ENCODE measurements at places on chromosomes 3 and 15.

DNA sequence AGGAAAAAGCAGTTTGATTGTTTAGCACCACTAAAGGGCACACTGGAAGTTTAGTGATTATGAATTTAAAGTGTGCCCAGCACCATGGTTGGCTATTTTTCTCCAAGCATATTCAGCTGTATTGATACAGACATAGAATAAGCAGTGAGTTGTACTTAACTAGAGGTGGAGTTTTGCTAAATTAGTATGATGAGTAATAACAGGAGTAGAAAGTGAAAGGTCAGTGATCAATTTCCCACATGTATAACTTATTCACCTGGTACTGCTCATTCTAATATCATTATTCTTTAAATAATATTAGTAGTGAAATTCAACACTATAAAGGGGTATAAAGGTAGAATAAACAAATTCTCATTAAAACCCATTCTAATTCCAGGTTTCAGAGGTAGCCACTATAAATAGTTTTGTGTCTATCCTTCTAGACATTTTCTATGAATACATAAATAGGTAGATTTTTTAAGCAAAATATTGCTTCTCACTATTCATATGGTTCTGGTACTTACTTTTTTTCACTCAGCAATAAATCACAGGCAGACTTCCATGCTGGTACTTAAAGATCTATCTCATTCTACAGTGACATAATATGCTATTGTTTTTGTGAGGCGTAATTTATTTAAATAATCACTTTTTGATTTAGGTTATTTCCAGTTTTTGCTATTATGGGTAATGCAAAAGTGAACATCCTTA lies 732.9 kb downstream of the VGLL3 start:
- no peak for DNase-seq

- DNase-seq = peak; percentile 75
Observed at GRCh38 chr15:44194323-44195150, 534 bp downstream of the FRMD5 start.

- no peak for DNase-seq
Observed at GRCh38 chr3:4139462-4140140, 163.6 kb upstream of the SETMAR start.

GRCh38 chr15:32824777-32825176 lies 107.0 kb downstream of the GREM1 start:
- DNase-seq = peak; percentile 91

DNA sequence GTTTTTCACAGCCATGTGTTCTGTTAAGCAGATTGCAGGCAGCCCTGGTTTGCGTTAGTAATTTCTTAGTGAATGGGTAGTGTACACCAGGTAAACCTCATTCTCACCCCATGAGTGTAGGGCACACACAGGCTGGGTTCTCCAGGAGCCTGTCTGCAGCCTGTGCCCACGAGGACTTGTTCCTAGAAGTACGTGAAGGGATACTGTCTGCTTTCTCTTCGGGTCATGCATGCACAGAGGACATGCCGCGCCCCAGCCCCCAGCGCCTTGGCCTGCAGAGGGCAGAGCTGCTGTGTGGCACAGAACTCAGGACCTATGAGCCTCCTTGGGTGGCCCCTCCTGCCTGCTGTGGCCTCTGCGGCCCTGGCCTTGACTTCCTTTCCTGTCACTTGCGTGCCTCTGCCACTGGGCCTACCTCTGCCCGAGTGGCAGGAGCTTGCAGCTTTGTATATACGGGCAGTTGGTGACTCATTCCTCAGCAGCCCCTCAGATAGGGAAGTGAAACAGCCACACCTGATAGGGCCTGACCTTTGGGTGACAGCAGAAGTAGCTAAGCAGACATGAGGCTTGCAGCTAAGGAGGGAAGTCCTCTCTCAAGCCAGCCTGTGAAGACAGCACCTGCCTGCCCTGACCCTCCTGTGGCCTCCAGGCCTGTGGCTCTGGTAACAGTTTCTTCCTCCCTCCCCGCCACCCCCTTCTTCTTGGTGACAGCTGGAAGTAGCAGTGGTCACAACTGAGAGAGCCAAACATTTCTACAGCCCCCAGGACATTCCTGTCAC lies 19.5 kb downstream of the PPCDC start:
- DNase-seq = peak; percentile 32

DNA sequence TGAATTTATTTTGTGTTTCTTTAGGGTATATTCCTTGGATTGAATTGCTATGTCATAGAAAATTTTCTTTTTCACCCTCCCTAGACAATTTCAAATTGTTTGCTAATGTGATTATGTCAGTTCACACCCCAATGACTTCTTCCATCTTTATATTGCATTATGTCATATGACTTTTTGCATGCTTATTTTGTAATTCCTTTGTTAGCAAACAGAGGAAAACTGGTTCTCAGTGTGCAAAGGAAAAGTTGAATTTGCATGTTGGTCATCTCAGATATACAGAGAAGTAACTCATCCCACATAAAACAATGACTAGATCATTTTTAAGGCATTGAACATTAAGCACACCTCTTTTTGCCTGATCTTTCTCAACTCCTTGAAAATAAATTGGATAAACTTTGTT lies 3.3 kb upstream of the RNF13 start:
- DNase-seq = peak; percentile 76

DNA sequence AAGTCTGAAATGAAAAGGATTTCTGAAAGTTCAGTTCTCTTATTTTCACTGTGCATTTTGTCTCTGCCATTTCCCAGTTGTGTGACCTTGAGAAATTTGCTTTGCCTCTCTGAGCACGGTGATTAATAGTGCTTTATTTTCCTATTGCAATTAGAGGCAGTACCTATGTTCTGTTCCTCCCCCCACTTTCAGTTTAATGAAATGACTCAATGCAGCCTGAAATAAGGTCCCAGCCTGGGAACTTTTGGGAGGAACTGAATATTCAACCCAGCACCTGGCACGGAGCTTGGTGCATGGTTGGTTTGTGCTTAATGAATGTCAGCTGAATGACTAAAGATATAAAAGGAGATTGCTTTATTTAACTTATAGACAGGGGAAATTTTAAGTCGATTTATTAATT lies 352.6 kb downstream of the PDCD6IP start:
- DNase-seq = no peak

GRCh38 chr3:121661376-121661775 lies 673 bp upstream of the HCLS1 start:
- peak; percentile 85 for DNase-seq

- DNase-seq = no peak
Observed at GRCh38 chr3:72627271-72627670, 221.0 kb downstream of the SHQ1 start.

DNA sequence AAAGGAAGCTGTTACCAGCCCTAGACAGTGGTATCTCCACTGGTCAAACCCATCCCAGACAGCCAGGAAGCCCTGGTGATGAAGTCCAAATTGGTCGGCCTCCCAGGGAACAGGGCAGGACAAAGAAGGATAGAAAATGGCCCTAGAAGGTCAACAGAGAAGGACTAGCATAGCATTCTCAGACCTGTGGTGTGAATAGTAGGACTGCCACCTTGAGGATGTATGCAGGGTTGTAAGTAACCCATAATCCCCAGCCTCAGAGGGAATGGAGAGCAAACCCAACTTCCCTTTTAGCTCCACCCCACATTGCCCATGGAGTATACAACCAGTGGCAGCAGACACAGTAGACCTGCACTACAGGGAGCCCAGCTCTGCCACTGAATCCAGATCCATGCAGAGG lies 68.6 kb upstream of the EIF1B start:
- DNase-seq = no peak

DNA sequence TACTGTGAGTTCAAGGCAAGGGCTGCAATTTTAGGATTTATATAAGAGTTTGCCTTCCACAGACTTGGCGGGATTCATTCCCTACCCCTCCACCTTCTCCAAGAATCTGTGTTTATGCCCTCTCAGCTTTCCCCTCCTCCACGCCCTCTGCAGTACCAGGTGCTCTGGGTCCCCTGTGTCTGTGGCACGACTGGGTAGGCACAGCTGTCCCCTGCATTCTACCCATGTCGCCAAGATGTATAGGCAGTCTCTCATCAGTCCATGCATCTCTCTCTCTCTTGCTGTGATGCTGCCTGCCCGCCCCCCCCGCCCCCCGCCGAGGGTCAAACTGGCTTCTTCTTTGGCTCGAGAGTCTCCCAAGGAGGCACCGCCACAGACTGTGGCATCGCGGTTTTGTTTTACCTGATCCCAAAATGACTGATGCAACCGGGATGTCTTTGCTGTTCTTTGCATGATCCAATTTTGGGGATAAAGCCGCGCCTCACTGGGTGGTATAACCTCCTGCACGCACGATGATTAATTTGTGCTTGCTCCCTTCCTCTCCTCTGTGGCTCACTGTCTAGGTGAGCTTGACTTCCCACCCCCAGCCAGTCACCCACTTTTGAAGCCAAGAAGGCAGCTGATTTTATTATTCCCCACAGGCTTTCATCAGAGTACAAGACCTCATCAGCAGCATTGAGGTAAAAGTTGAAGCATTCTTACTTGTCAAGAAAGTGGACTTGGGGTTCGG lies 43.7 kb downstream of the EFCAB12 start:
- no peak for DNase-seq

DNA sequence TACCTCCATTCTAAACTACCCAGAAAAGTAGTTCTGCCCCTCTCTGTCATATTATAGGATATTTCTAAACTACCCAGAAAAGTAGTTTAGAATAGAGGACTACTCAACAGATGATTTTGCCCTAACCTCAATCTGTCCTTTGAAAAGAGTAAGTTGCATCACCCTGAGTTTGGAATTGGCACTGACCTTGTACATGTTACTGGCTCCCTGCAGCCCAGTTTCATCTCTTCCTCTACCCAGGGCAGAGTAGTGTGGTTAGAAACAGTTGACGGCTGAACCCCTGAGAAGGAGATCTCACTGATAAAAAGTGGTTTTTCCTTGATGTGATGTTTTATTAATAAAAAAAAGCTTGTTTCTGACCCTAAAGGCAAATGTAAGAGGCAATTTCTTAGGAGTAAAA lies 340.5 kb upstream of the NECTIN3 start:
- no peak for DNase-seq

DNA sequence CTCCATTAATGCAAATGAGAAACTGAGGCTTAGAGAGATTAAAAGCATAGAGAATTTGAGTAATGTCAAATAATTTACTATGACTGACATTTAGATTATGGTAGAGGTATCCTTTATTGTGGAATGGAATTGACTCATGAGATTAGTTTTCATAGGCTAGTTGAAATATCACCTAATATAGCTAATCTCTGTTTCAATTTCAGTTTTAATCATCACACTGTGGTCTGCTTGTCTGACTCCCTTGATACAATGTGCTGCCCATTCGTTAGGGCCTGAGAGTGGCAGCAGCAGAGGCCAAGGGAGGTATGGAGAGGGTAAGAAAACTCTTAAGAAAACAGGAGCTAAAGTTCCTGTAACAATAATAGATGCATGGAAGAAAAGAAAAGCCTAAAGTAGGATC lies 13.2 kb upstream of the ZBTB20 start:
- DNase-seq = no peak

DNA sequence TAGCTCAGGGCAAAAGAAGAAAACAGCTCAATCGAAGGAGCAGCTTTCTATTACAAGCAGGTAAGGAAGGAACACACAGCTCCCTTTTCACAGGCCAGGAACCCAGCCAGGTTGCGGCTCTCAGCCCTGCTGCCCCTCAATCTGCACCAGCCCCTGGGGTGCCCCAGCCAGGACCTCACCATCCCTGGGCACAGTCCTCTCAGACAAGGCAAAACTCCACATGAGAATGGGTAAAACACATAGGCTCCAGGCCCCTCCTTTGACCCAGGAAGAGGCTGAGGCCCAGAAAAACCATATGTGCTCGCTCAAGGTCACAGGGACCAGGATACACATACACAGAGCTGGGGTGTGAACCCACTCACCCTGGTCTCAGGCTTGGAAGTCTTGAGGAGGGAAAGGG lies 178.7 kb upstream of the TLE3 start:
- no peak for DNase-seq

DNA sequence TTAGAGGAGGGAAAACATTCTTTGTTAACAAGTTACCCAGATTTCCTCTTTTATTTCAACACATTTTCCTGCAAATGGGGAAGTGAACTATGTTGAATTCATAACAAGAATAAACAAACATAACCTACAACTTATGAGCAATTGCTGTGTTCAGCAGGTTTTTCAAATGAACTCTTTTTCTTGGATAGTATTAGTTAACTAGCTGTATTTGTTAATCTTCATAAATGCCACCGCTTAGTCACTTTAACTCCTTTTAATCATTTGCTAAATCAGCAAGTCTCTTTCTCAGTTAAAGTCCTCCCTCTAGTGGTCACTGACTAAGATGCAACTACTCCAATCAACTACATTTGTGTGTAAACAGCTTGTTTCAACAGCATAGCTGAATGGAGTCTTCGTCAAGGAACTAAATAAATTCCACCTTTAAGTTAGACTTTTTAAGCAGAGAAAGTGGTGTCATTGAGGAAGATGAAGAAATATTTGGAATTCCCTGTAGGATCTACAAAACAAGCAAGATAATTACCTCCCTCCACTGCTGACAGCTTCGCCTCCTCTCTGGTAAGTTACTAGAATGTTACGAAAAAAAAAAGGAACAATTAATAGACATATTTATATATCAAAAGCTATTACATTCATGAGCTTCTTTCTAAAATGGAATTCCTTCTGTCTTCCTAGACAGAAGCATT lies 1122.0 kb downstream of the ROBO1 start:
- peak; percentile 89 for DNase-seq

- DNase-seq = no peak
Observed at GRCh38 chr3:172456404-172456803, 8.1 kb upstream of the GHSR start.

DNA sequence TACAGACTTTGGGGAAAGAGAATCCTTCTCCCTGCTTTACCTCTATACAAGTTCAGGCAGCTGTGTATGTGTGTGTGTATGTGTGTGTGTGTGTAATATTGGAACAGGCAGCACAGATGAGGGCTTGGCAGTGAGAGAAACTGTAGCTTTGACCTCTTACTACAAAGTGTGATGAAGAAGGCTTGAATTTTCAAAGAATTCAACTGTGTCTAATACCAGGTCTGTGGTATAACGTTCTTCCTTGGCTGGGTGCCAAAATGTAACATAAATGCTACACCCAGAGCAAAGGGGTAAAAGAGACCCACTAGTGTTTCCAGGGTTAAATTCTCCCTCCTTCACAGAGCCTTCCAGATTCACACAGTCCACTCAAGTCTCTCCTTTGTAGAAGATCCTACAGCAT lies 51.1 kb downstream of the CHST2 start:
- DNase-seq = no peak

- no peak for DNase-seq
Observed at GRCh38 chr3:138898301-138898700, 48.6 kb downstream of the FOXL2 start.

- DNase-seq = no peak
Observed at GRCh38 chr3:80676866-80677265, 909.1 kb upstream of the ROBO1 start.

DNA sequence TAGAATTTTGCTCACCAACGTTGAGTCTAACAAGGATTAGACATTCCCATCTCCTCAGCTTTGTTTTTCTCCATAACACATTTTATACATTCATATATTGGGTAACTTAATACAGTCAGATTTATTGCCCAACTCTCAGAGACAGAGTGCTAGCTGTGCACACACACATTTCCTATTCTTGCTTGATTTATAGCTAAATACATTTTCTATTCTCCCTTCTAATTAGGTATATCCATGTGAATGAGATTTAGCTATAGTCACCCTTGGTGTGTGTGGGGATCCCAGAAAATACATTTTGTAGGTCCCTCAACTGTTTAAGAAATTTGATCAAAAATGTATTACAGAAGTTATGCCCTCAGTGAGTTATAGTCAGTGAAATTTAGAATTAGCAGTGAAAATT lies 715.4 kb downstream of the NSUN3 start:
- DNase-seq = no peak

GRCh38 chr15:79970624-79971434 lies at the start of gene BCL2A1:
Gene BCL2A1, minus strand, starts transcription at chr15:79971196. Its CDS starts 77 bp downstream, at chr15:79971119.
- DNase-seq = peak; percentile 99

- peak; percentile 95 for DNase-seq
Observed at GRCh38 chr15:48722764-48723661, 77.5 kb upstream of the FBN1 start.

GRCh38 chr3:122576174-122576940 lies 1.1 kb upstream of the PARP15 start:
- no peak for DNase-seq

Data from bronchial epithelial cell (primary cell).